Tongue (tissue), 3 donors: ENCODE measurements at places on chromosomes 11 and 22.

- peak; percentile 61 for DNase-seq
These were observed at the start of gene EMID1 for GRCh38 chr22:29205594-29206371. EMID1 (plus strand) TSS chr22:29205896; CDS start chr22:29206039, 143 bp downstream.

DNA sequence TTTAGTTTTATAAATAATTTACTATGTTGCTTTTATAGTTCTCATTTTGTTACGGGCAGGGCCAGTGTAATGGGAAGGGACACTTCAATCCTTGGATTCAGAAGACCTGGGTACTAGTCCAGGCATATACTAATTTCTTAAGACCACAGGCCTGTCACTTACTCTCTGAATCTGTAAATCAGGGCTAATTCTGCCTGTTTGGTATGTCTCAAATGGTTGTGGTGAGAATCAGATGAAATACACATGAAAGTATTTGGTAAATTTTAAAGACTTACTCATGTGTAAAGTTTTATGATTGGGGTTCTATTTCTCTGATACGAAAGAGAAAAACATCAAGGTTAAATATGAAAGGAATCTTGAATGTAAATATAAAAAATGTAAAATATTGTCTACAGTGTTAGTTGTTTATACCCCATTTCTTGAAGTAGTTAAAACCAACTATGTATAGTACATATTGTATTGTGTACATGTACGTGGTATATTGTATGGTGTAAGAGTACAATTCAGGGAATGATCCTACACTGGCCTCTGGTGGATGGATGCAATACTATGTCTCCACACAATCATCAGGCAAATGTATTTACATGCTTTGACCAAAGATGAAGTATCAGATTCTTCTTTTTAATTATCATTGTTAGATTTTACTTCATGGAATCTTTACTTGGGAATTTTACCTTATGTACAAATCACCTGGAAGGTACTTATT is 24.5 kb upstream of the RAG2 start:
- DNase-seq, result peak; percentile 59

- no peak for DNase-seq
These were observed 23.4 kb downstream of the ASPHD2 start for GRCh38 chr22:26452236-26453016.

- no peak for DNase-seq
These were observed 70.7 kb downstream of the ARFGAP2 start for GRCh38 chr11:47105974-47106373.

DNA sequence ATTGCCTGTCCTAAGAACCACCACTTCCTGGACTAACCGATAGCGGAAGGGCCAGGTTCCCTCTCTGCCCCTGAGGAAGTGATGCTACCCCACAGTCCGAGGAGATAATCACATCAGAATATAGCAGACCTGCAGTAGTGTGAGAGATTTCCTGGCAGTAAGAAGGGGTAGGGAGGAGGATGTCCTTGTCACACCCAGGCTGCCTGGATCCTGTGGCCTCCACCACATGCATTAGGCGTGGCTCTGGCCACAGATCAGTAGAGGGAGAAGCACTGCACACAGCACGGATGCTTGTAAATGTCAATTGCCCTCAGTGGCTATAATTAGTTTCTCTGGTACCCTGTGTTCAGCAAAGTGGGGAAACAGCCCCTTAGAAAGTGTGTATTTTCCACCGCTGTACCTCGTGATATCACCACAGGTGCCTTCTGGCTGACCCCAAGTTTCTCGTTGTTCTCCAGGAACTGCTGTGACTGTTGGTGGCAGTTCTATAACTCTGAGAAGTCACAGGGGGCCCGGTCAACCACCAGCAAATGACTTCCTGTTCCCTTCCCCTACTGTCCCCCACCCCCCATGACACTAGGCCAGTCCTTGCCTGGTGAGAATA is 61.8 kb downstream of the UBASH3B start:
- DNase-seq, result no peak

- DNase-seq, result peak; percentile 73
These were observed 385.0 kb downstream of the INSC start for GRCh38 chr11:15499674-15500073.

DNA sequence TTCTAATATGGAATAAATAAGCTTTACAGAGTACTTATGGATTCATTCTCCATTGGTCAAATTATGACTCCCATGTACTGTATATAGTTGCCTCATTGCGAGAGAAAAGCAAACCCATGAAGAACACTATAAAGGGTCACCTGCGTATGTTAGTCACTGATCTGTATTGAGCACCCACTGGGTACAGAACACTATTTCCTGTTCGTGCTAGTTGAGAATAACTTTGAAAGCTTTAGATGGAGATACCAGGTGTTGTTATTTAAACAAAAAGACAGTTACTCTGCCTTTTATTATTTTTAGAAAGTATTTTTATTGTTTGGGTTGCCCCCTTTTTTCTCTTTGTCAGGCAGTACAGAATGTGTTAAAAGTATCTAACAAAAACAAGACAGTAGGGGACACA is 79.9 kb downstream of the DEUP1 start:
- no peak for DNase-seq

- DNase-seq, result peak; percentile 83
These were observed 44.9 kb downstream of the MACROD1 start for GRCh38 chr11:64120951-64121569.

DNA sequence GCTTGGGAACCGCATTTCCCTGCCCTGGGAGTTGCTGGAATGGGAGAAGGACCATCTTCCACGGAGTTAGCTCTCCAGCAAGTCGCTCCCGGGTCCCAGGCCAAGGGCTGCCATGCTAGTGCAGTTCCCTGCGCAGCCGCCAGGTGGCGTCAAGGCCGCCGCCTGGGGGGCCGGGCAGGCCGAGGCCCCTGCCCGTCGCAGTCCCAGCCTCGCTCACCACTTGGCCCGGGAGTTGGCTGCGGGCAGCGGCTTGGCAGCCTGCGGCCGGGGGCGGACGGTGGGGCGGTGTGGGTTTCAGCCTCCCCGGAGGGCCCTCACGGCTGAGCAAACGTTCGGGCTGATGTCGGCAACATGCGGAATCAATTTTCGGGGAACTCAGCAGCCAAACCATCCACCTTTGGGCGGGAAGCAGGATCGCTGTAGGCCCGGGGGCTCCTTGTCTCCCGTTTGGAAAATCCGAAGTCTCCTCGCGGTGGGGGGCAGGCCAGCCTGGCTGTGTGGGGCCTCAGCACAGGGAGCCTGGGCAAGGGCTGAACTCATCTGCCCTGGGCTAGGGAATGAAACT is 415.1 kb downstream of the SOX6 start:
- peak; percentile 69 for DNase-seq

GRCh38 chr11:28649922-28650321 is 541.7 kb downstream of the METTL15 start:
- no peak for DNase-seq

- no peak for DNase-seq
These were observed 161.7 kb downstream of the RAB38 start for GRCh38 chr11:88013508-88014065.

- peak; percentile 71 for DNase-seq
These were observed 106.4 kb downstream of the MIAT start for GRCh38 chr22:26763633-26764361.
